NCI-H1694 (cell line): ENCODE measurements at places on chromosomes 5 and 9.

- DNase-seq, result peak; percentile 56
Measured at GRCh38 chr5:143051244-143052058, 281.3 kb downstream of the ARHGAP26 start.

DNA sequence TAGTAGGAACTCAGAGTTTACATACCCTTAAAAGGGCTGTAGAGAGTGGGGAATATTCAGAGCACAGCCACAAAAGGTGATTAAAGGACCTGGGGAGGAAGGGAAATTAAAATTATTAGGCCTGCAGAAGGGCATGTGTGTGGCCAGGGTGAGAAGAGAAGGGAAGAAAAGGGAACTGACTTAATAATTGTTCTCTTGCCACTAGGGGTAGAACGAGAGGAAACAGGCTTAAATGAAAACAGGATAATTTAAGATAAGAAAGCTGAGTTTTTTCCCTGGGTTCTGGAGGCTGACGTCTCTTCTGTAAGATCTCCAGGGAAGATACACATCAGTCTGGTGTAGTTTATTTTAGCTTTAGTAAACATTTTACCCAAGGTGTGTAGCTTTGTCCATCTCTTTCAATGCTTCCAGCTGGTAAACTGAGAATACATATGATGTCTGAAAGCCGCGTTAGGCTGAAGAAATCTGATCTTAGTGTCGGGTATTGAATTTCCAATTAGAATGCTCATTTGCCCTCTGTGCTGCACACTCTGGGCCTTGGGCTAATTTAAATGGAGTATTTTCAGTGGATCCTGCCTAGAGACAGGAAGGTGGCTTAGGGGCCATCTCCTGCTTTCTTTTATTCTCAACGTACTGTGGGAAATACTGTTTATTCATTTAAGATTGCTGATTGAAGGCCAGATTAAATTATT lies 416.8 kb downstream of the TMEM38B start:
- DNase-seq, result no peak

DNA sequence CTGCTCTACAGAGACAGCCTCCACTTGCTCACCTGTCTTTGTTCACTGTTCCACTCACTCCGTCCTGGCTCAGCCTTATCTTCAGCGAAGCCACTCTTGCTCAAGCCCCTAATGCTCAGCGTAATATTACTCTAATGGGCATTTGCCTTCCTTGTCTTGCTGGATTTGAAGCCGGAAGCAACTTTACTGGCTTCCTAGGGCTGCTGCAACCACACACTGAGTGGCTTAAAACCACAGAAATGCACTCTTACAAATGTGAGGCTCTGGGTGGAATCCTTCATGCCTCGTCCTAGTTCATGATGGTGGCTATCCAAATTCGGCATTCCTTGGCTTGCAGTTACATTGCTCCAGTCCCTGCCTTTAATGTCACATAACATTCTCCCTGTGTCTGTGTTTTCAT lies 85.5 kb upstream of the MARCHF11 start:
- DNase-seq, result no peak

DNA sequence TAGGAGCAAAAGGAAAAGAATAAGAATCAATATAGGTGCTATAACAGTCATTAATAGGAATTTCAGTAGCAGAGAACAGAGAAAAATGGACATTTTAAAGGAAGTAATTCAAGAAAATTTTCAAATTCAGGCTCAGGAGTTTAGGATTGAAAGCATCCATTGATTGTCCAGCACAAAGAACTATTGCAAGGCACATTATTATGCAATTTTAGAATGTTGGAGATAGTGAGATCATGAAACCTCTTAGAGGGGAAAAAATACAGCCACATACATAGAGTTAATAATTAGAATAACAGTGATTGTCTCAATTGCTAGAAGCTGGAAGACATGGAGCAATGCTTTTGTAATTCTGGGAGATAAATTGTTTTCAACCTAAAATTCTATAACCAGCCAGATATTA lies 31.5 kb downstream of the CNTLN start:
- DNase-seq, result no peak

- peak; percentile 71 for DNase-seq
Measured at GRCh38 chr9:128034821-128035652, 32.1 kb downstream of the NAIF1 start.

DNA sequence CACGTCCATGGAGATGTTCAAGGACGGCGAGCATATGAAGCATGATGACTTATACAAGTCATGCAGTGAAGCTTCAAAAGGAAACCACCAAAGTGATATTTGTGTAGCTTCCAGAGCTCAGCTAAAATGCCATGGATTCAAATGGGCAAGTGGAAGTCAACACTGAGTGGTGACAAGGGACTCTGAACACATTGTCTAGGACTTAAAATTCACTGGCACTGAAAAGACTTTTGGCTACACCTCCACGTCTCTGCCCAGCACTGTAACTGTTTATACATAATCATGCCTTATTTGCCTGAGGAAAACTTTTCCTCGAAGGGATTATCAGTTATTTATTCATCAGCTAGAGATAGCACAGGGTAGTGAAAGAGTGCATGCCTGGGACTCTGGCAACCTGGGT lies 15.2 kb downstream of the CTXN3 start:
- no peak for DNase-seq

GRCh38 chr5:34993951-34994350 lies 53.8 kb downstream of the AGXT2 start:
- DNase-seq, result no peak

- DNase-seq, result no peak
Measured at GRCh38 chr5:107533910-107534876, 136.5 kb downstream of the EFNA5 start.
